Adrenal gland (tissue), 19 donors: ENCODE measurements at places on chromosomes 16 and 17. TPM values are rescaled to one million over a fixed set of nuclear protein-coding genes. Genes with fewer than 3 reads are reported as not detected.
A peak's percentile ranks its signal among the peaks of the same experiment; 100 is the strongest.

DNA sequence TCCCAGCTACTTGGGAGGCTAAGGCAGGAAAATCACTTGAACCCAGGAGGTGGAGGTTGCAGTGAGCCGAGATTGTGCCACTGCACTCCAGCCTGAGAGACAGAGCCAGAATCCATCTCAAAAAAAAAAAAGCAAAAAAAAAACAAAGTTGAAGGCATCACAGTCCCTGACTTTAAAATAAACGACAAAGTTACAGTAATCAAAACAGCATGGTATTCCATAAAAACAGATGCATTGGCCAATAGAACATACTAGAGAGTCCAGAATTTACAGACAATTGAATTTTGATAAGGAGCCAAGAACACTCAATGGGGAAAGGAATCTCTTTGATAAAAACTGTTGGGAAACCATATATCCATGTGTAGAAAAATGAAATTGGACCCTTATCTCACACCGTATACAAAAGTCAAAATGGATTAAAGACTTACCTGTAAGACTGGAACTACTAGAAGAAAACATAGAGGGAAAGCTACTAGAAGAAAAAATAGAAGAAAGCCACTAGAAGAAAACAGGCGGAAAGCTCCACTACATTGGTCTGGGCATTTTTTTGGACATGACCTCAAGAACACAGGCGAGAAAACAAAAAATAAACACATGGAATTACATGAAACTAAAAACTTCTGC, 2.8 kb upstream of the EFCAB13 start:
- DNase-seq: no peak

BIRC5 gene
- 0.39 TPM for total RNA-seq

STAT3 gene
- total RNA-seq: 132 TPM

GRCh38 chr16:28534542-28535373, 4.0 kb downstream of the NUPR1 start:
- DNase-seq: peak; percentile 46

GRCh38 chr17:48328457-48328856, 101.6 kb downstream of the SKAP1 start:
- DNase-seq: no peak

TEKT1 gene
- total RNA-seq: not detected

OSGIN1 gene
- total RNA-seq: 18.0 TPM

LITAF gene
- 62.6 TPM for total RNA-seq

- peak; percentile 56 for DNase-seq
These were observed 28.1 kb downstream of the KIAA0513 start for GRCh38 chr16:85055493-85056210.

DNA sequence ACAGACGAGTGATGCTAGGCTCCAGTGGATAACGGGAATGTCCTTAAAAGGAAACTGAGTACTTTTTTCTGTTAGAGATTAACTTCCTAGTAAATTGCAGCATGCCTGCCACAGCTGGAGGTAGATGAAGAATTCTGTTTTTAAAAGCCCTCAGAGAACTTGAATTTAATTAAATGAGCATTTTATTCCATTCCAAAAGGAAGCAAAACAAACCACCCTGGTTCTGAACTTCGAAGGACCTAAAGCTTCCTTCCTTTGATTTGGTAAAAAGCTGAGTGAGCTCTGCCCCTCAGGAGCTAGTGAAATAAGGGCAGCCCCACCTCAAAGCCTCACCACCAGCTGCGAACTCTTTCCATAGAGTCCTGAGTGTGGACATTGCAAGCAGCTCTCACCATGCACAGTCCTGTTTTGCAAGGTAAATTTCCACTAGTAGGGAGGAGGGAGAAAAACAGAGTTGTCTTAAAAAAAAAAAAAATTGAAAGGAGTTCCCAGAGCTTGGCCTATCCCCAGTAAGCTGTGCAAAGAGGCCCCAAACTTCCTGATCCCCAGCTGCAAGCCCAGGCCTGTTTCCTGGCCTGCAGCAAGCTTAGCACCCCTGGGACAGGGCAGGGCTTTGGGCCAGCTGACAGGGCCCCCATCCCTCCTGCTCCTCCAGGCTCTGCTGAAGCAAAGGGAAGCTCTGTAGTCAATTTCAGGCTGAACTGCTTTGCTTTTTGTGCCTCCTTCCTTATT, 11.2 kb downstream of the CHD9NB start:
- no peak for DNase-seq
